Stimulated activated CD8-positive, alpha-beta memory T cell treated with anti-CD3 and anti-CD28 coated beads, Interleukin-2, amount 100 ng/mL, for 48 hours (primary cell): ENCODE measurements at places on chromosomes 16 and 17.

- DNase-seq: no peak
Observed at GRCh38 chr17:33209671-33210070, 83.4 kb downstream of the ASIC2 start.

DNA sequence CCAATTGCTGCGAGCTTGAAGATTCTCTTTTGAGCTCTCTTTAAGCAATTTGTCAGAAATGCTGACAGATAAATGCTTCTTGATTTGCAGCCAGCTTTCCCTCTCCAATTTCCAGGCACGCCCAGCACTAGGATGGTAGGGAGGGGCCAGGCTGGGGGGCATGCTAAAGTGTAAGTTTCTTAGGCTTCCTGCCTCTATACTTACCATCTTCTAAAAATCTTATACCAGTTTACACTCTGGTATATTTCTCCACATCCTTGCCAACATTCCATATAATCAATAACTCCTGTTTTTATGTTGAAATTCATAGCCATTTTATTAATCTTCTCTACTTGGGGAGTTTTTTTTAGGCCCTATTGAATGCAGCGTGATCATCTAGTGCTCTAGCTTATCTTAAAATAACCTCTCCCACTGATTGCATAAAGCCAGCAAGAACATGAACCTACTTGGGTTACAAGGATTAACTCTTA is 17.5 kb downstream of the ACSF2 start:
- DNase-seq: no peak

DNA sequence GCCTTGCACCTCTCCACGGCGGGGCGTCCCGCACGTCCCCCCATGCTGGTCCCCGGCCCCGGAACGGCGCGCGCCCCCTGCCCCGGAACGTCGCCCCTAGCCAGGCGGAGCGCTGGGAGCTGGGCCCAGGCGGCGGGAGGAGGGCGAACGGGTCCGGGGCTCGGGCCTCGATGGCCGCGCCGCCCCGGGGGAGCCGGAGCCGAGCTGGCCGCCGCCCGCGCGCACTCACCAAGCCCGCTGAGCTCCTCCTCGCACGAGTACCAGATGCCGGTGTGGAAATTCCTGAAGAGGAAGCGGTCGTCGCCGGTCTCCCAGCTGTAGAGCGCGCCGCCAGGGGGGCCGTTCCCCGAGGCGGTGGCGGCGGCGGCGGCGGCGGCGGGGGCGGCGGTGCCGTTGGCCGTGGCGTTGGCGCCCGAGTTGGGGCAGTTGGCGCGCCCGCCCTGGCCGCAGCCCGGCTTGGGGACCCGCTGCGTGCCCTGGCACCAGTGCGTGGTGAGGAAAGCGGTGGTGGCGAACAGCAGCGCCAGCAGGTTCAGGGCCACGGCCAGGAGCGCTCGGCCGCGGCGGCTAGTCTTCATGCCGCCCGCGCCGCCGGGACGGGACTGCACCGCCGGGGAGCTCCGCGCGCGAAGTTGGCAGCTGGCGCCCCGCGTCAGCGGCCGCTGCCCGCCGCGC is 530 bp downstream of the GSG1L start:
- no peak for DNase-seq

DNA sequence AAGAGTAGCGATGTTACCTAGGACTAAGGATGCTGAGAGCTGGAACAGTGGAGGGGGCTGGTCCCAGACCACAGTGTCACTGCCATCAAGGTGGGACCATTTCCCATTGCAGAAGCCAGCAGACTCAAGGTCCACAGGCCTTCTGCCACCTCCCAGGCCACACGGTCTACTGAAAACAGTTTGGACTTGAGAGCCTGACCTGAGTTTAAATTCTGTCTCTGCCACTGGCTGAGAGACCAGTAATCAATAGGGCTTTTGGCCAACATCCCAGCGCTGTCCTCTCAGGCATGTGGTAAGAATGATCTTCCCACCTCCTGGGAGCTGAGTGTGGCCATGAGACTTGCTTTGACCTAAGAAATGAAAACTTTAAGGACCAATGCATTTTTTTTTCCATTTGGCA is 331.4 kb upstream of the CDH5 start:
- DNase-seq: no peak

DNA sequence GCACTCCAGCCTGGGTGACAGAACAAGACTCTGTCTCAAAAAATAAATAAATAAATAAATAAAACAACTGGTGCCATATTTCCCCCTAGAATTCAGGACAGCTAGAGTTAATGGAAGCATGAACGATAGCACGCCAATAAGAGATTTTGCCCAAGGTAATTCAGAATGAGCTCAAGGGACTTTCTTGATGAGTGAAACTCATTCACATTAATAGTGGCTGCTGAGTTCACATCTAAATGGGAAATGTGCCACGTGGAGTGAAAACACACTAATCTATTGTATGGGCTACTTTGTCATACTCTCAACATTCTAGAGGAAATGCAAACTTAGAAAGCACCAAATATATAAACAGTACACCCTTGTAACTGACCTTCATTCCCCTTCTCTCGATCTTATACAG is 47.4 kb upstream of the PSMD7 start:
- no peak for DNase-seq

DNA sequence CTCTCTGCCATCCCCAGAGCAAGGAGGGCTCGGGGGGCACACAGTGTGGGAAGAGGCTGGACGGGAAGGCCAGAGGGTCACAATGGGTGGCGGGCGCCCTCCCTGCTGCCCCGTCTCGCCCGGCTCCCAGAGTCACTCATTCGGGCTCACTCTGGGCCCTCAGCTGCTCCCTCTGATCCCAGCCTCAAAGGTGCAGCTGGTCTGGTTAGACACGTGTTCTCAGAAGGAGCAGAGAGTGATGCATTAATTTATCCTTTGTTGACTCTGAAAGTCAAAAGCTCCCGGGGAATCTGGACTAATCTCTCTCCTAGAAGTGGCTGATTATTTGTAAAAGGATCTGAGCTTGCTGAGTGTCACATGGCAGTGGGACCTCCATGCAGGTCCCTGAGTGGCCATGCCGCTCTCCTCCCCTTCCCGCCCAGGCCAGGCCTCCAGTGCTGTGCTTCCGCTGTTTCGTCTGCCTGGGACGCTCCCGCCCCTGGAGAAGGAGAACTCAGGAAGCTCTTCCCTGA is 87.5 kb downstream of the SEC14L1 start:
- no peak for DNase-seq

GRCh38 chr17:40110026-40110845 is 9.8 kb upstream of the NR1D1 start:
- no peak for DNase-seq

DNA sequence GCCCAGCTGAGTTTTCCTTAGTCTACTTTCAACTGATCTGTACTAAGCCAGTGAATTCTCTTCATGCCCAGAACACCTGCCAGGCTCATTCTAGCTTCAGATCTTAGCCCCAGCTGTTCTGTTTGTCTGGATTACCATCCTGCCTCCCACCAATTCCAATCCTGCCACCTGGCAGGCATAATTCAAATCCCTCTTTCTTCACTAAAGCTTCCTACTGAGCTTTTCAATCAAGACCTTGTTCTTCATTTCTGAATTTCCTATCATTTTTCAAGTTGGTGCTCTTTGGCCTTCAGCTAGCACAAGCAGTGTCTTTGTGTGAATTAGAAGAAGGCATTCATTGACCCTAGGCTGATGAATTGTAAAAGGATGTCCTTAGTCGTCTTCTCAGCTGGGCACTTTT is 357.6 kb downstream of the UTP18 start:
- DNase-seq: no peak

- DNase-seq: no peak
Observed at GRCh38 chr17:4249452-4250029, 14.2 kb downstream of the ANKFY1 start.

DNA sequence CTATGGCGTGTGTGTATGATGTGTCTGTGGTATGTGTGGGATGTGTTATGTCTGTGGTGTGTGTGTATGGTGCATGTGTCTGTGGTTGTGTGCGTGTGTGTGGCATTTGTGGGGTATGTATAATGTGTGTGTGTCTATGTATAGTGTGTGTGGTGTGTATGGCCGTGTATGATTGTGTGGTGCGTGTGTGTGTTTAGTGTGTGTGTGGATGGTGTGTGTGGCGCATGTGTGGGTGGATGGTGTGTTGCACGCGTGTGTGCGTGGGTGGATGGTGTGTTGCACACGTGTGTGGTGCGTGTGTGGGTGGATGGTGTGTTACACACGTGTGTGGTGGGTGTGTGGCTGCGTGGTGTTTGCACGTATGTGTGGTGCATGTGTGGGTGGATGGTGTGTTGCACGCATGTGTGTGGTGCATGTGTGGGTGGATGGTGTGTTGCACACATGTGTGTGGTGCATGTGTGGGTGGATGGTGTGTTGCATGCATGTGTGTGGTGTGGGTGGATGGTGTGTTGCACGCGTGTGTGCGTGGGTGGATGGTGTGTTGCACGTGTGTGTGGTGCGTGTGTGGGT is 5.6 kb upstream of the SLC38A10 start:
- DNase-seq: no peak

DNA sequence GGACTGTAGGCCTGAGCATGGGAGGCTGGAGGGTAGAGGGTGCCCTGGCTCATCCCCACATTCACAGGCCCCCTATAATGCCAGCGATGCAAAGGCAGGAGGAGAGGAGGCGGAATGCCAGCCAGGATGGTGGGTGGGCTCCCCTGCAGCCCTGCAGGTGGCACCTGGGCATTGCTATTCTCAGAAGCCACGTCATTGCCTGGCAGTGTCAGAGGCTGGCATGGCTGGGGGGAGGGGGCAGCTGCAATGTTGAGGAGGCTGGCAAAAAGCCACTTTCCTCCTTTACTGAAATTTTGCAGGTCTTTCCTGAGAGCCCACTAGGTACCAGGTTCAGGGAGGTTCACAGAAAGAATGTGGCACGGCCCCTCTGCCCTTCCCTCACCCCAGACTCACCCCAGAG is 36.2 kb downstream of the RAB11FIP4 start:
- DNase-seq: no peak

DNA sequence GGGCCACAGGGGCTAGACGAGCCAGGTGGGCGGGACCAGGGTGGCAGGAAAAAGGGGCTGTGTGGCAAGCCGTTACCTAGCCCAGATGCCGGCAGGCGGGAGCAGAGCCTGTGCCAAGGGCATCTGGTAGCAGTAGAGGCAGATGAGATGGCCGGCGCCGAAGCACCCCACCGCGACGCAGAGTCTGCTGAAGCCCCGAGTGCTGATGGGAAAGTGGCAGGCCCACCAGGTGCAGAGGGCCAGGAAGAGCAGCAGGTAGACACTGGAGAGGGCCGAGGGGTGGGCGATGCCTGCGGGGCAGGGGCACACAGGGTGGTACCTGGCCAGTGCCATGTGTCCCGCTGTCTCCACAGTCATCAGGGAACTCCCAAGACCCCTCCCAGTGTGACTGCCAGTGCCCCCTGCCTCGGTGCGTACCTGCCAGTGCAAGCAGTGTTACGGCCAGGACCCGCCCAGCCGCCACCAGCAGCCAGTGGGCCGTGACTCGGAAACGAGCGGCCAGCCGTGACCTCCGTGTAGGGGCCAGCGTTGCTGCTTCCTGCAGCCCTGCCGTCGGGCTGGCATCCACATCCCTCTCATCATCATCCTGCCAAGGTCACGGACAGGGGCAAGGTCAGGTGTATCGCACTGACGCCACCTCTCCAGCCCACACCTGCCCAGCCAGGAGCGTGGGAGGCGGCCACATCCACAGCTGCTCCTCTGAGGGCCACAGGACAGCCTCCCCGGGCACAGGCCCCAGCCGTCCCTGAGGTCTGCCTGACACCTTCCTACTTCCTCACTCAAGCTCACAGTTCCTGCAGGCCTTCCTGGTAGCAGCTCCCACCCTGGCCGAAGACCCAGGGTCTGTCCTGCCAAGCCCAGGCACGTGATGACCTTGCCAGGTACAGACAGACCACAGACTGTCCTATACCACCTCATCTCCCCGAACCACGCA is 32.1 kb downstream of the CTU2 start:
- DNase-seq: no peak

DNA sequence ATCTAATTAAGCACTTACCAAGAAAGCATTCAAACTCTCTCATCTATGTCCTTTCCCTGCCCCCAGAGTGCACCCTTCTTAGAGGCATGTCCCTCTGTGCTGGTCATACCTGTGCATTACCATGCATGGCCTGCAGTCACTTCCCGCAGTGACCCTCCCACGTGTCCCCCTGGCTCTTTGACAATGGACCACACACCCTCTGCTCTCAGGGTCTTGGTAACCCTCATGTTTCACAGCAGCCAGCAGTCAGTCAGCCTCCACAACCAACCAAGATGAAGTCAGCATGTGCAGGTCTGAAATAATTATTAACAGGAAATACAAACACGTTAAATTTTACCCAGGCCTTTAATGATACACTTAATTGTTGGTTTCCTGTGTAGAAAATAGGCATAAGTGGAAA is 10.1 kb downstream of the KRT33A start:
- DNase-seq: no peak

DNA sequence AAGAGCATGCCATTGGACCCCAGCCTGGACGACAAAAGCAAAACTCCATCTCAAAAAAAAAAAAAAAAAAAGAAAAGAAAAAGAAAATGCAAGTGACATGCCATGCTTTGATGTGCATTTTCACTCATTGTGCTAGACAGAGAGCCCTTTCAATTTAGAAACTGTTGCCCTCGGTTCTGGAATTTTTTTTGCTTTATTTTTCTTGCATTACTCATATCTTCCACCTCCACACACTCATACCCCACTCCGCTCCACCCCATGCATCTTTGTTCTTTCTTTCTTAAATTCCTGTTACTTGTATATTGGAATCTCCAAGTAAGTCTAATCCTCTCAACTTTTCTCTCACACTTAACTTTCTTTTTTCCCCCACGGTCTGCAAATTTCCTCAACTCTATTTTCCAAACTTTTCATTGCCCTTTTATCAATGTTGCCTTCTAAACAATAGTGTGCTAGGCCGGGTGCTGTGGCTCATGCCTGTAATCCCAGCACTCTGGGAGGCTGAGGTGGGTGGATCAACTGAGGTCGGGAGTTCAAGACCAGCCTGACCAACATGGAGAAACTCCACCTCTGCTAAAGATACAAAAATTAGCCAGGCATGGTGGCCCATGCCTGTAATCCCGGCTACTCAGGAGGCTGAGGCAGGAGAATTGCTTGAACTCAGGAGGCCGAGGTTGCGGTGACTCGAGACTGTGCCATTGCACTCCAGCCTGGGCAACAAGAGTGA is 16.8 kb upstream of the SUZ12 start:
- DNase-seq: no peak

DNA sequence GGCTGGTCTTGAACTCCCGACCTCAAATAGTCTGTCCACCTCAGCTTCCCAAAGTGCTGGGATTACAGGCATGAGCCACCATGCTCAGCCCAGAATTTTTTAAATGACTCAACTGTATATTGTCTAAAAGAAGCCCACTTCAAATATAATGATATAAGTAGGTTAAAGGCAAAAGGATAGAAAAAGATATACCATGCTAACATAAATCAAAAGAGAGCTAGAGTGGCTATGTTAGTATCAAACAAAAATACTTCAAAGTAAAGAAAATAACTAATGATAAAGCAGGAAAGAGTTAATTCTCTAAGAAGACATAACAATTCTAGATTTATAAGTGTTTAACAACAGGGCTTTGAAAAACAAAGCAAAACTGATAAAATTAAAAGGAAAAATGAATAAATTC is 13.3 kb upstream of the MPO start:
- DNase-seq: no peak

GRCh38 chr16:16982614-16983013 is 488.1 kb downstream of the XYLT1 start:
- DNase-seq: no peak

GRCh38 chr16:89619840-89620239 is 6.4 kb downstream of the DPEP1 start:
- no peak for DNase-seq
